ENCODE measurements at places on chromosomes 13 and 19.
A peak's percentile ranks its signal among the peaks of the same experiment; 100 is the strongest.

DNA sequence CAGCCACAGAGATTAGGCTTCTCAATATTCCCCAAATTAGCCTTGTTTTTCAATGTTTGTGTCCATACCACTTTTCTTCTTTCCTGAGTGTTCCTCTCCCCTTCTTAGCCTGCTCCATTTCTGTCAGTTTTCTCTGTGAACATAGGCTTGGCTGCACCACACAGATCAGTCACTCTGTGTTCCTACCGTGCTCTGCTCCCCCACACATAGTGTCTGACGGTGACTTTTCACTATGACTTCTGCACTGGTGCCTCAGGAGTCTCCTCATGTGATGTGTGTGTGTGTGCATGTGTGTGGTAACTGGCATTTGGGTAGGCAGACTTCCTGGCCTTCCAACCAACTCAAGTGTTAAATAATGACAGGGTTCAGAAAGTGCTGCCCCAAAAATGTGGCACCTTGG, 47.9 kb upstream of the MYCBP2 start:
- no peak for DNase-seq

GRCh38 chr13:21014502-21015170, 46.8 kb downstream of the LATS2 start:
- DNase-seq = no peak

DNA sequence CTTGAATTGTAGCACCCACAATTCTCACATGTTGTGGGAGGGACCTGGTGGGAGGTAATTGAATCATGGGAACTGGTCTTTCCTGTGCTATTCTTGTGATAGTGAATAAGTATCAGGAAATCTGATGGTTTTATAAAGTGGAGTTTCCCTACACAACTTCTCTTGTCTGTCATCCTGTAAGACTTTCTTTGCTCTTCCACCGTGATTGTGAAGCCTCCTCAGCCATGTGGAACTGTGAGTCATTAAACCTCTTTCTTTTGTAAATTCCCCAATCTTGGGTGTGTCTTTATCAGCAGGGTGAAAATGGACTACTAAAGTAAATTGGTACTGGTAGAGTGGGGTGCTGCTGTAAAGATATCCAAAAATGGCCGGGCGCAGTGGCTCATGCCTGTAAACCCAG, 215.6 kb downstream of the LIG4 start:
- no peak for DNase-seq

- DNase-seq = no peak
Observed at GRCh38 chr13:29140277-29140676, 320.1 kb downstream of the MTUS2 start.

DNA sequence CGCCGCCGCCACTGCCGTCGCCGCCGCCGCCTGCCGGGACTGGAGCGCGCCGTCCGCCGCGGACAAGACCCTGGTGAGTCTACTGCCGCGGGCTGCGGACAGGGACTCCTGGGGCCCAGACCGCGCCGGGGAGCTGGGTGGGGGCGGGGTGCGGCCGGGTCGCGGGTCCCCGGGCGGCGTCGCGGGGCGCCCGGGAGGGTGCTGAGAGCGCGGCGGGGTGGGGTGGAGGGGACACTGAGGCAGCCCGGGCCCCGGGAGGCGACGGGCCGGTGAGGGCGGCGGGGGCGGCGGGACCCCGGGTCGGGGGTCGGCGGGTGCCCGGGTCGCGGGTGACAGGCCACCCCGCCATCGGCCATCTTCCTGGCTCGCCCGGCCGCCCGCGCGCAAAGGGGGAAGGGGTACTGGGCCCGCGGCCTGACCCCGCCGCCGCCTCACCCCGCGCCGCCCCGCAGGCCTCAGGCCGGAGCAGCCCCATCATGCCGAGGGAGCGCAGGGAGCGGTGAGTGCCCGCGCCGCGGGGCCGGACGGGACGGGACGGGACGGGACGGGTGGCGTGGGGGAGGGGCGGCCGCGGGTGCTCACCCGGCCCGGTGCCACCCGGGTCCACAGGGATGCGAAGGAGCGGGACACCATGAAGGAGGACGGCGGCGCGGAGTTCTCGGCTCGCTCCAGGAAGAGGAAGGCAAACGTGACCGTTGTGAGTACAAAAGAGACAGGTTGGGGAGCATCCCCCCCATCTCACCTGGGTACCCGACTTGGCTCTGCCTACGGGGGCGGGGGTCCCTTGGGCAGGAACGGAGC, 489 bp downstream of the CCNE1 start:
- no peak for DNase-seq

GRCh38 chr19:16121967-16122366, 10.3 kb downstream of the RAB8A start:
- no peak for DNase-seq

GRCh38 chr19:17772172-17772571, 20.9 kb downstream of the FCHO1 start:
- DNase-seq = no peak

GRCh38 chr13:84038001-84038400, 155.7 kb upstream of the SLITRK1 start:
- DNase-seq = no peak

DNA sequence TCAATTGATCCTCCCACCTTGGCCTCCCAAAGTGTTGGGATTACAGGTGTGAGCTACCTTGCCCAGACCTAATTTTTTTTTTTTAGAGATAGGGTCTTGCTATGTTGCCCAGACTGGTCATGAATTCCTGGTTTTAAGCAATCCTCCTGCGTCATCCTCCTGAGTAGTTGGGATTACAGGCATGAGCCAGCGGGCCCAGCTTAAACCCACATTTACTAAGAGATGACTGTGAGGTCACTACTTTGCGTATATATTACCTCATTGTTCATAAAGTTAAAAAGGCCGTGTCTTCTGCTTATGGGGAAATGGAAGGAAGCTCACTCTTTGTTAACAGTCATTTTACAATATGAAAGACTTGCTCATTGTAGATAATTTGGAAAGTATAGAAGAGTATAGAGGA, 39.6 kb upstream of the C1QTNF9 start:
- no peak for DNase-seq

DNA sequence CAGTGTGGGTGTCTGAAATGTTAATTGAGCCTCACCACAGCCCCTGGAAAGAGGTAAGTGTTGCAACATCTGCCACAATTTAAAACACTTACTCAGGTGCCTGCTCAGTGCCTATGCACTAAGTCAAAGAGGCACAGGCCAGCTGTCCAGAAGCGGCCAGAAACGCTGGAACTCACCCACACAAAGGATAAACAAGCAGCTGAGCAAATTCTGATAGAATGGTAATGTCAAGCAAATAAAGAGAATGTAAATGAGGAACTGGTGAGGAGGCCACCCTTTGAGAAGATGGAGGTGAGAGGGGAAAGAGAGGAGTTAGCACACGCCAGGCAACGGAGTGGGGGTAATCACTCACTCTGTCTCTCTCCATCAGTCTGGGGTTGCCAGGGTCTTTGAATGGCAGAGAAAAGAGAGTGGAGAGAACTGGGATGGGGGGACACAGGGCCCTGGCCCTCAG, 67.7 kb upstream of the SERP2 start:
- DNase-seq = no peak

DNA sequence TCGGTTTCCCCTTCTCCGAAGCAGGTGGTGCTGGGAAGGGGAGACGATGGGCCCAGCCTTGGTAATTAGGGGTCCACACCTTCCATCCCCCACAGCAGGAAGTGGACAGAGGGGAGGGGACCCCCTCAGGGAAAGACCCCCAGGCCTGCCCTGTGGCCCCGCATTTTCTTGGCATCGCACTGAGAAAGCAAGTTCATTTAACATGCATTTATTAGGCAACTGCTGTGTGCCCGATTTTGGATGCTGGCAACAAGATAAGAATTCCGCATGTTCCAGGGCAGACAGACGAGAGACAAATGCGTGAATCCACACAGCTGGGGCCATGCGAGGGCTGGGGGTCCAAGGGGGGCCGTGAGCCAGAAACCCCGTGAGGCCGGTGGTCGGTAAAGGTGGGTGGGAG, 28.4 kb downstream of the ARID3A start:
- no peak for DNase-seq

GRCh38 chr19:40270362-40271089, 14.6 kb downstream of the AKT2 start:
- DNase-seq = no peak

DNA sequence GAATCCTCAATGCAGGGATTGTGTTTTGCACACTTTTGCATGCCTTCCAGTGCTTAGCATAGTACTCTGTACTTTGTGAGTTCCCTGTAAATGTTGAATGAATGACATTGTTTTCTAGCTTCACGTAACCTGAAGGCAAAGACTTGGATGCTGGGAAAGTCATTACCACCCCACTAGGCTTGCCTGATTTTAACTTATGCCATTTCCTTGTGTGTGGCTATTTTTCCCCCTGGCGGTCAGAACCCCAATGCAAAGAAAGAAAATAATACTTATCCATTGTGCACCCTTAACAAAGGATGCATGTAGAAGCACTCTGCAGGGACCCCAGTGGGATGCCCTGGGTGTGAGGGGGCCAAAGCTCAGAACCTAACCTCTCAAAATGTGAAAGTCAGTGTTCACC, 1.2 kb upstream of the ENOX1 start:
- DNase-seq = peak; percentile 37

DNA sequence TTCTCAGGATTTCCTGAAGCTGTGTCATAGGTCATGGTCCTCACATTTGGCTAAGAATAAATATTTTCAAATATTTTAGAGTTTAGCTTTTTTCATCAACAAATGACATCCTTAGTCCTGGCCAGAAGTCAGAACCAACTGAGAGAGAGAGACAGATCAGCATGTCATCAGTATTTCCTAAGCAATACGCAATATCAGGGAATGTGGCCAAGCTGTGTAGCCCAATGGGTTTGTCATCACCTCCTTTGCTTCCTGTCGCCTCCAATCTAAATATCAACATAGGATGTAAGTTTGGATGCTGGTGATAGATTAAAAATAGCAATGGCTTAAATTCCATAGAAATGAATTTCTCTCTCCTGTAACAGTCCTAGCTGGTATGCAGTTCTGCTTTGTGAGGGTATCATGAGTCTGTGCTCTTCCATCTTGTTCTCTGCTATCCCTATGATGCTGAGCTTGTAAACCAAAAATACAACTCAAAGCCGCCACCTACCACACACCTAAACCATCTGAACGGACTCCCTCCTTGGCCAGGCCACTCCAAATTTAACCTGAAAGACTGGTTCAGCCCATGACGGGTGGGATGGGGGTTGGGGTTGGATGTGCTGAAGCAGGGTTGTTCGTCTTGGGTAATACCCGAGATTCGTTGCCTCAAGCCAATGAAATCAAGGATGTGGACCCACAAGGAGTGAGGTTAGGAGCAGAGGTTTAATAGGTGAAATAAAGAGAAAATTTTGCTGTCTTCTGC, 10.0 kb upstream of the IGSF23 start:
- no peak for DNase-seq

- no peak for DNase-seq
Observed at GRCh38 chr13:62512194-62513141, 1096.8 kb upstream of the PCDH20 start.

DNA sequence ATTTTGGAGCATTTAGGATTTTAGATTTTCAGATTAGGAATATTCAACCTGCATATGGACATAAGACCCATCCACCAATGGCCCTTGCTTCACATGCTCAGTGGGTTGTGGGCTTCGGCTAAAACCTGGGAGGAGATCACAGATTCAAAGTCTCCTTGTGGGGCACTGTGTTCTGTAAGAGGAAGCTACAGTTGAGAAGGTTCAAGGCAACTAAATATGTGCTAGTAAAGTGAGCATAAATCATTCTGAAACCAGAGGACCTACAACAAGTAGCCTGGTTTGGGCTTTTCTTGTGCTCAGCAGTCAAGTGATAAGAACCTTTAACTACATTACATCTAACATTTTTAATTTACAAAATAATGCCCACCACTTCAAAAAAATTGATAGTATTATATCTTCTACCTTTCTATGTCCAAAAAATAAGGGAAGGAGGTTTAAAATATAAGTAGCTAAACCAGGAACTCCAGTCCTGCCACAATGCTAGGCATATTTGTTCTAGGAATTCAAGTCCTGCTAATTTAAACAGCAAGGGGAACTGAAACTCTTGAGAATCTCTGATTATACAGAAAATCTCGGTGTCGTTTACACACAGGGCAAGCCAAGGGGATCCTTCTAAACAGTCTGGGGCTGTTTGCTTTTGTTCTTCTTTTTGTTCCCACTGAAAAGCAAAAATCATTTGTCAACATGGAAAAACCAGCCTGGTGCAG, 36.6 kb downstream of the FOXO1 start:
- no peak for DNase-seq

DNA sequence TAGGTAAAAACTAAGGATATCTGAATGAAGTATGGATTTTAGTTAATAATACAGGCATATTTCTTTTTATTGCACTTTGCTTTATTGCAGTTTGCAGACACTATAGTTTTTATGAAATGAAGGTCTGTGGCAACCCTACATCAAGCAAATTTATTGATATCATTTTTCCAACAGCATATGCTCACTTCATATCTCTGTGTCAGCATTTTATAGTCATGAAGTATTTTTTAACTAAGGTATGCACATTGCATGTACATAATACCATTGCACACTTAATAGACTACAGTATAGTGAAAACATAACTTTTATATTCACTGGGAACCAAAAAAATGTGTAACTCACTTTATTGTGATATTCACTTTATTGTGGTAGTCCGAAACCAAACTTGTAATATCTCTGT, 236.3 kb downstream of the SUCLA2 start:
- DNase-seq = no peak

DNA sequence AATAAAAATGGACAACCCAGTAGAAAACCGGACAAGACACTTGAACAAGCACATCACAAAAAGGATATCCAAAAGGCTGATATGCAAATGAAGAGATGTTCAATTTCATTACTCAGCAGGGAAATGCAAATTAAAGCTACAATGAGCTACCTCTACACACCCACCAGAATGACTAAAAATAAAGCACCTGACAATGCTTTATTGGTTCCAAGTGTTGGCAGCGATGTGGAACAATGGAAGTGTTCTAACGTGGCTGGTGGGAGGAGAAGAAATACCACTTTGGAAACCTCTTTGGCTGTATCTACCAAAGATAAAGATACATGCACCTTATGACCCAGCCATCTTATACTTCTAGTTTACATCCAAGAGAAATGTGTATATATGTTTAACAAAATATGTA, 3.7 kb upstream of the ACP7 start:
- DNase-seq = no peak

DNA sequence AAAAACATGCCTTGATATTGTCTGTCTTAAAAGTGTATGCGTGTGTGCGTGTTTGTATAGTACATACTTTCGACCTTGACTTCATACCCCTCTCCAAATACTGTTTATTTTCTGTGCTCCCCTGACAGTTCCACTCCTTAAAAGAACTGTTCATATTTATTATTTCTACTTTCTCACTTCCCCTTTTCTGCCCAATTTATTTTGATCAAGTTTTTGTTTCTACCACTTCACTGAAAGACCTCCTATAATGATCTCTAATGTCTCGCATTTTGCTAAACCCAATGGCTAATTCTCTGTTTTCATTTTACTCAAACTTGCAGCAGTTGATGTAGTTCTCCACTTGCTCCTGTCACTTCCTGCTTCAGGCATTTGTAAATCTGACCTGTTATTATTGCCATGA, 426.1 kb upstream of the KLF12 start:
- DNase-seq = no peak

- DNase-seq = no peak
Observed at GRCh38 chr13:102682727-102683126, 12.1 kb downstream of the METTL21C start.

- DNase-seq = no peak
Observed at GRCh38 chr13:78004821-78005220, 86.2 kb upstream of the EDNRB start.
